ENCODE measurements at places on chromosomes 16 and 17.

DNA sequence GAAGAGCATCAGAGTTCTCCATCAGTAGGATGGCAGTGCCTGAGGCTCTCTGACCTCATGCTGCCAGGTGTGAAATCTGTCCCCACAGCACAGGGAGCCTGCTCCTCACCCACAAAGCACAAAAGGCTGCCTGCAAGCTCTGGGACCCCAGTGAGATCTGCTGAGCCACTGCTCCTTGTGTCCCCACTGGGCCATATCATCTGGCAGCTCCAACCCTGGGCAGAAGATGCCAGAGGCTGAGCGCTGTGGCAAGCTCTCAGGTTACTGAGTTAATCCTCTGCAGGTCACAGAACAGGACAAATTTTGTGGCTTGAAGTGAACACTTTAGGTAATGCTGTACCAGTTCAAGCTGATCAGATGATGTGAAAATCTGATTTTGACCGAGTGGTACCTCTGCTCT is 26.7 kb upstream of the ERN1 start:
- DNase-seq = no peak

DNA sequence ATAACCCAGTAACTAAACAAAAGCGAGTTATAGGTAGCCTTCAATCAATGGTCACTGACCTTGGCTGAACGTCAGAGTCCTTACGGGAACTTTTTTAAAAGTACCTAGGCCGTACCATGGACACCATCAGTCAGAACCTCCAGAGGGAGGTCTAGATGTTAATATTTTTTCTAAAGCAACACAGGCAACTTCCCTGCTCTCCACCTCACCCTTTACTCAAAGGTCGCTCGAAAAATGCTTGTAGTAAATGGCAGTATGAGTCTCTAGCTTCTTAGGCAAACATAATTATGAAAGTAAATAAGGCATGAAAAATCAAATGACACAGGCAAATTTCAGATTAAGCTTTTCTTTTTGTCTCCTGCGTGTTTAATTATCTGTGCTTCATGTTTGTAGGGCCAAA is 82.1 kb downstream of the SLC39A11 start:
- DNase-seq = no peak

DNA sequence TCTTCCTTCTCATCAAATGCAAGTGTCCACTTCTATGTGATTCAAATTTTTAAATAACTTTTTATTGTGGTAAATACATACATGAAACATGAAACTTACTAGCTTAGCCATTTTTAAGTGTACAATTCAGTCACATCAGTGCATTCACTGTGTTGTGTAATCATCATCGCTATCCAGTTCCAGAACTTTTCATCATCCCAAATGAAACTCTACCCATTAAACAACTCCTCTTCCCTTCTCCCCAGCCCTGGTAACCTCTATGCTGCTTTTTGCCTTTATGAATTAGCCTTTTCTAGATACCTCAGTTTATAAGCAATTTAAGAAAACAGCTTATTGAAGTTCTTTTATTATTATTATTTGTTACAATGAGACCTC is 41.1 kb upstream of the IL34 start:
- no peak for DNase-seq

DNA sequence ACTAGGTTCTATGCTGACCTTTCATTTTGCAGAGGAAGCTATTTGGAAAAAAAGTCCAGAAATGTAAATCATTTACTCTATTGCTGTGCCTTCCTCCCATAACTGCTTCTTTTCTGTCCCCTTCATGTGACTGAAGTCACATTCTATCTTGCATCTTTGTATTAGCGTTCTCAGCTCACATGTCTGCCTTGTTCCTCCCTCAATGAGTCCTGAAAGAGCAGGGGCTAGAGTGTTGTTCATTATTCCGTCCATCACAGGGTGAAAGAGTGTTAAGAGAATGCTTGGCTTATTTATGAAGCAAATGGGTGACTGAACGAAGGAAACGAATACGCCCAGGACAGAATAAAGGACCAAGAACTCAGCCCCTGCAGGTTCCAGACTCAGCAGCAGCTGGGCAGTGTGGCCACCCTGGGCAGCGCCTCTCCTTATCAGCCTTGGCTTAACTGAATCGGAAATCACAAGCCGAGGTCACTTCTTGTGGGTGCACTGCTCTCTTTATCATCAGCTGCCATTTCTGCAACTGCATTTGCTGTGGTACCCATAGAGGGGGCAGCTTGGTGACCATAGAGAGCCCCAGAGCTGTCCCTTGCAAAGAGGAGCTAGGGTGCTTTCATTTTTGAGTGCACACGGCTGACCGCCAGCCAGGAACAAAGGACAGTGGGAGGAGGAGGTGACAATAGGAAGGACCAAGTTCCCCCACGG is 1.8 kb upstream of the PIK3R6 start:
- no peak for DNase-seq

GRCh38 chr17:38980490-38981217 is 13.5 kb upstream of the FBXO47 start:
- DNase-seq = no peak

- DNase-seq = no peak
Observed at GRCh38 chr17:43745541-43745940, 13.1 kb downstream of the SOST start.

DNA sequence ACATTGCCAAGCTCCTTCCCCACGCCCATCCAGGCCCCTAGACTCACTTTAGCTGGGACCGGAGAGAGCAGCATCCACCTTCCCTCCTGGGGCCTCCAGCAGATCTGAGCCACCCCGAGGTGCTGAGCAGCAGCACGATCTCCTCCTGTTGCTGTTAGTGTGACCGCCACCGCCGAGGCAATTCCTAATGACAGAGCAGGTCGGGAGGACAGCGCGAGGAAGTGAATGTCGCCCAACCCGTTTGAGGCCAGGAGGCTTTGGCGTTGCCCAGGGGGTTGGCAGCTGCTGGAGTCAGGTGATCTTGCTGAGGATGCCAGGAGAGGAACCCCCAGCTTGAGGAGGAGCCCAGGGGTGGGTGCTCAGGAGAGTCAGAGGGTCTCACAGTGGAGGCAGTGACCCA is at the start of gene RNF222:
RNF222 (minus strand) TSS at position 192 of the 400 bp plus-strand sequence. CDS start 4,366 bp downstream, outside the sequence.
- no peak for DNase-seq

- DNase-seq = no peak
Observed at GRCh38 chr16:53689636-53690035, 14.0 kb downstream of the RPGRIP1L start.

DNA sequence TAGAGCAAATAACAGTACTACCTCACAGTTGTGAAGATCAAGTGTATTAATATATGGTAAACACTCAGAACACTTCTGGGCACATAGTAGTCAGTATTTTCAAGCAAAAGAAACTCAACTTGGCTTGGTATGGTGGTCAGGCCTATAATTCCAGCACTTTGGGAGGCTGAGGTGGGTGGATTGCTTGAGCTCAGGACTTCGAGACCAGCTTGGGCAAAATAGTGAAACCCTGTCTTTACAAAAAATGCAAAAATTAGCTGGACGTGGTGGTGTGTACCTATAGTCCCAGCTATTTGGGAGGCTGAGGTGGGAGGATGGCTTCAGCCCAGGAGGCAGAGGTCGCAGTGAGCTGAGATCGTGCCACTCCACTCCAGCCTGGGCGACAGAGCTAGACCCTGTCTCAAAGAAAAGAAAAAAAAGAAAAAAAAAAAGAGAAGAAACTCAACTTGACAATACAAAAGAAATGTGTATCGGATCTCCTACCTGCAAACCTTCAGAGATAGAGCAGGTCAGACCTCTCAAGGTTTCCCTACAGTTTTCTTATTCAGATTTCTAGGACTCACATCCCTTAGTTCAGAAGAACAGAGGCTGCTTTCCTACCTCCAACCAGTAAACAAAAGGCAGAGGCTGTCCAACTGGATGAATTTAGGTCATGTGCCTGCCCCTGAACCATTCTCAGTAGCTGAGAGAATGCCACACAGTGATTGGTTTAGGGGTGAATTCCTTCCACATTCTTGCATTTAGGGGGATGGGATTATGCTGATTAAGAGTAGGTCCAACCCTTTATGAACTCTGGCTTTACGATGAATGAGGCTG is 1.7 kb upstream of the KPNA2 start:
- DNase-seq = no peak

DNA sequence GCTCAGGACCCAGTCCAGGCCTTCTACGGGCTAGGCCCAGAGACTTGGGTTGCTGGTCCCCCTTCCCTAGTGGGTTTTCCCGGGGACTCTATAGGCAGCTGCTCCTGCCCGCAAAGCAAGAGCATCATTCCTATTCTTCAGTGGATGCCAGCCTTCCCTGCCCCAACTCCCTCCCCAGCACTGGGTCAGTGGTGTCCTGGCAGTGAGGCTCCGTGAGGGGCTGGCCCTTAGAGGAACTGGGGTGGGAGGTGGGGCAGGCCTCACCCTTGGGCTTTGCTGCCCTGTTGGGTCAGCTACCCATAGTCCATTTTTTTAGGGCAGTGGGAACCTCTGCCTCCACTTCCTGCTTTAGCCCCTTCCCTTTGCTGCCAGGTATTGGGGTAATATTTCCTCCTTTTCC is 7.9 kb upstream of the PLEKHG4 start:
- DNase-seq = no peak

- no peak for DNase-seq
Observed at GRCh38 chr17:34465789-34466188, 102.8 kb upstream of the CCL1 start.

DNA sequence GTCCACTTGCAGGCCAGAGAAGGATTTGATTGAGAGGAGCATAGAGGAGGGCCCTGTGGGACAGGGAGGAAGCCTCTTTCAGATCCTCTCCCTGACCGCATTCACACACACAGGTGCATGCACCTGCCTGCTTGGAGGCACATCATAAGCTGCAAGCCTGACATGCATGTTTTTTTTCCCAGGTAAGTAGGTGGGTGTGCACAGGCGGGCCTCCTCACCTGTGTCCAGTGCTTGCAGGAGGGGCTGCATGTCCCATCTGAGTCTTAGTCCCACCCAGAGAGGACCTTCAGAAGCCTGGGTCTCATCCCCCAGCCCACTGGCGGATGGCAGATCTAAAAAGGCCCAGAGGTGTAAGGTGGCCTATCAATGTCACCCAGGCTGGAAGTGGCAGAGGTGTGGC is 130.8 kb downstream of the TMEM132E start:
- DNase-seq = no peak

GRCh38 chr17:38563362-38564253 is 42.1 kb downstream of the SRCIN1 start:
- no peak for DNase-seq

- no peak for DNase-seq
Observed at GRCh38 chr17:27554152-27554551, 76.8 kb upstream of the LGALS9 start.

- no peak for DNase-seq
Observed at GRCh38 chr17:51643702-51644490, 383.6 kb downstream of the UTP18 start.

GRCh38 chr17:37116671-37117185 is 168.0 kb downstream of the AATF start:
- no peak for DNase-seq

DNA sequence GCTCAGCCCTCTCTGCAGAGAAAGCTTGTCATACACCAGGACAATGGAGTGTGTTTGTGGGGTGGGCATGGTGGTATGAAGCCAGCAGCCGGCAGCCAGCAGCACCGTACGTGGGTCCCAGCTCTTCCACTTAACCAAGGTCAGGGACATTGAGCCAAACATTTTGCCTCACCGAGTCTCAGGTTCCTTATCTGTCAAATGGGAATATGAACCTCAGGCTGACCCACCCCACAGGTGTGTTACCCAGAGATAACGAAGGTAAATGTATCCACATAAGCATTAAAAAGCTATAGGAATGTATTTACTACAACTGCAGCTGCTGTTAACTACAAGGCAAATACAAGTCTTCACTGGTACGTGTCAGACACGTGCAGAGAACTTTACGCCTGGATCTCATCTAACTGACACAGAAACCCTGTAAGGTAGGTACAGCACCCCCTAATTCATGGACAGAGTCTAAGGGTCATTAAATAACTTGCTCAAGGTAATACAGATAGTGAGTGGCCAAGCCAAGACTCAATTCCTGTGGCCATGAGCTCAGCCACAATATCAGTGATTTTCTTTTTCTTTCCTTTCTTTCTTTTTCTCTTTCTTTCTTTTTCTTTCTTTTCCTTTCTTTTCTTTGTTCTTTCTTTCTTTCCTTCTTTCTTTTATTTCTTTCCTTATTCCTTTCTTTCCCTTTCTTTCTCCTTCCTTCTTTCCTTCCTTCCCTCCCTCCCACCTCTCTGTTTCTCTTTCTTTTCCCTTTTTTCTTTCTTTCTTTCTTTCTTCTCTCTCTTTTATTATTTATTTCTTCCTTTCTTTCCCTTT is 990 bp downstream of the SLC5A11 start:
- DNase-seq = no peak

DNA sequence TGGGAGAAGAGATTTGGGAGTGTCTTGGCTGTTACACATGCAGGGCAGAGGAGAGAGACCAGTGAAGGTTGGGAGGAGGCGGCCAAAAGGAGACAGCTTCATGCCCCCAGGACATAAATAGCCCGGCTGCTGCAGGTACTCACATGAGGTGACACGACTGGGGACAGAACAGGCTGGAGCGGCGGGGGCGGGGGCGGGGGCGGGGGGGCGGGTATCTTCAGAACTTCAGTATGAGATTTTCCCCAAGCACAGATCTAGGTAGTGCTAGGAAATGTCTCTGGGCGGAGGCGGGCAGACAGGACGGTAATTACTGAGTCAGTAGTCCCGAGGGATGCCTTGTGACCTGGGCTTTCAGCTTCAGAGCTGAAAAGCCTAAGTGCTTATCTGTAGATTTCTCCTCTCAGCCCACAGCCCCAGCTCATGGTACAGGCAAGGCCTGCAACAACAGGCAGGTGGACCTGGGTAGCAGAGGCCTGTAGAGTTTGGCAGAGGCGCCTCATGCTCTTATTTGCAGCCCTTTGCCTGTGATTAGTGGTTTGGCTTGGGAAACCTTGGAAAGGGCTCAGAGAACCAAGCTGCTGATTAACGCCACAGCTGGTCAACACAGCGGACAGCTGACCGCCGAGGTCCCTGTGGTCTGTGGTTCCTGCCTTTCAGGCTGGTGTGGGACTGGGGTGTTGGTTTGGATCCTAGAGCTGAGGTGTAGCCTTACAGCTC is 24.5 kb downstream of the UNK start:
- DNase-seq = no peak

GRCh38 chr17:56545106-56545505 is 48.4 kb upstream of the NOG start:
- no peak for DNase-seq

DNA sequence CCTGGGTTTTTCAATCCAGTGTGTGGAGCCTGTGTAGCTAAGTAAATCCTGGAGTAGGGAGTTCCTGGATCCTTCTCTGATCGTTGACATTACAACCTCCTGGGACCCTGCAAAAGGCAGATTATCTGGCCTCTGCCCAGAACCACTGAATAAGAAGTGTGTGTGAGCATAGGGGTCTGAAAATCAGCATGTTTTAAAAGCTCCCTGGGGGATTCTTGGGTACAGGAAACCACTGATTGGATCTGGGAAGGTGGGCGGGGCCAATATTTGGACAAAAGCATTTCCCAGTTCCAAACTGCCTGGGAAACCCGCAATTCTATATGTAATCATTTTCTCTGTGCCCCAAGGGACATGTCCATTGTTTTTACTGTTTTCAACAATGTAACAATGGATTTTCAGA is 27.2 kb upstream of the BEAN1 start:
- no peak for DNase-seq

Data from central memory CD4-positive, alpha-beta T cell (primary cell).